Activated T-cell treated with anti-CD3 and anti-CD28 coated beads, Interleukin-2, amount 50 U/mL, for 1 hour (primary cell): ENCODE measurements at places on chromosomes 12 and 14.

- no peak for DNase-seq
Observed at GRCh38 chr12:16526693-16527092, 79.3 kb downstream of the LMO3 start.

DNA sequence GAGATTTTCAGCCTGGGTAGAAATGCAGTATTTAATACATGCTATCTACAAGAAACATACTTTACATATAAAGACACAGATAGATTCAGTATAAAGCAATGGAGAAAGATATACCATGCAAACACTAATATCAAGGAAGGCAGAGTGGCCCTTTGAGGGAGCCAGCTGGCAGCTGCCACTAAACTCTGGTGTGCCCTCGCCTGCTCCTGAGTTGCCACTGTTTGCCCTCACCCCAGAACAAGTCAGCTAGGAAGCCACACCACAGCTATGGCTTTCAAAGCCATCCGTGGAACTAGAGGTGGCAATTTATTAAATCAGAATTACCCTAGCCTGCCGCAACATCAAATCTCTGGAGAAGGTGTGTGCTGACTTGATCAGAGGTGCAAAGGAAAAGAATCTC is 18.3 kb downstream of the PXN start:
- DNase-seq = no peak

DNA sequence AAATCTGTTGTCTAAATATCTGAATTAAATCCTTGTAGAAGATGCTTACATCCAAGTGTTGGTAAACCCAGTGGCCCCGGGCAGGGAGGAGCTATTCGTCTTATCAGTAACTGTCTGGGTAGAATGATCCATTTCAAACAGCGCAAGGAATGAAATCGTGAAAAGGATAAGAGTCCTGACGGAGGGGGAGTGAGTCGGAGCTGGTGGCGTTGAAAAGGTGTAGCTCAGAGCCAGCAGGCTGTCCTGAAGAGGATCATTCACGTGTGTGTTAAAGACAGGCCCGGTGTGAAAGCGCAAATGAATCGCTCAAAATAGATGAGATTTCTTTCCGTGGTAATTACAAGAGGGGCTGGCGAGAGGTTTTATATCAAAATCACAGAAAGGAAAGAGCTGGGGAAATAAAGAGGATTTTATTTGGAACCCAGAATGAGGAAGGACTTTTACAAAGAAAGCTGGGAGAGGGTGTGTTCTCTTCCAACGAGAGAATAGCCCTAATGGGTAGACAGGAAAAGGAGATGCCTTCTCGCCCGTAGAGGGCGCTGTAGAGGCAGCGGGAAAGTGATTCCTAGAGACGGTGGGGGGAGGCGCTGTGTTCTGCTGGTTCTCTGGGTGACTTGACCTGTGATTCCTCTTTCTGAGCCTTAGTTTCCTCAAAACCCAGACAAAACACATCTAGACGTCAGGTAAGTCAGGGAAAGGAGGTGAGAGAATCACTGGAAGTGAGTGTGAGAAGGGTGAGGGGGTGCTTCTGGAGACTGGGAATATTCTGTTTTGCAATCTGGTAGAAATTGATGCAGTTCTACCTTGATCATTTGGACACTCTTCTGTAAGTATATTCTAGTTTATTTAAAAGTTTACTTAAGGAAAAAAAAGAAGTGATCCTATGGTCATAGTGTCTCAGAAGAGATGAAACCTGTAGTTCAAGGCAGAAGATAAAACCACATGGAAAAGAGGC is 39.3 kb downstream of the SRRM4 start:
- DNase-seq = no peak

DNA sequence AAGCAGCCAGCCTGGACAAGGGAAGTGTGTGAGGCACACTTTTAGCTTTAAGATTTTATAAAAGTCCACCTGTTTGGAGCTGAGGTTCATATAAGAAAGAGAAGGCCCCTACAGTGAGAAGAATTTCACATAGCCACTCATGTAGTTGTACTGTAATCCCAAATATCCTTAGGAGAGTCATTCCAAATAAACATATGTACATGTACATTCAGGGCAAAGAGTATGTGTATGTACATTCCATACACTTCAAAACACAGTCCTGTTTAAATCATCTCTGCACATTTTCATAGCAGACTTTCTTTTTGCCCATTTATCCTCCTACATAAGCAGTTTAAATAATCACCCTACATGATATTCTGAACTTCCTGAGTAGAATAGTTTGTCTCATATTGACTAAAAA is 87.6 kb downstream of the GPR65 start:
- no peak for DNase-seq

DNA sequence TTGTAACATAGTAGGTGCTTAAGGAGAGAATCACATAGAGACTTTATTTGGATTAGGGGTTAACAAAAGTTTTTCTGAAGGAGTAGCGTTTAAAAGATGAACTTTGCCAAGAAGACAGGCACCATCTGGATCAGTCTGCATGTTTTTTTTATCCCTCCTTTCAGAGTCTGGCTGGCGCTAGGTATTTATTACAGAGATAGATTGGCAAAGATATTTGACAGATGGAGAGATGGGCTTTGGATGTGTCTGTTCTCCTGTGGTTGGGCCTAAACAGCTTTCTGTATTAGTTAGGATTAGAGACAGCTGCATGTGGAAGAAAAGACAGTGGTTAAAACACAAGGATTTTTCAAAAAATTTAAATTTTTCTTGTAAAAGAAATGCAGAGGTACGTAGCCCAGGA is 133.9 kb downstream of the C12orf75 start:
- no peak for DNase-seq

DNA sequence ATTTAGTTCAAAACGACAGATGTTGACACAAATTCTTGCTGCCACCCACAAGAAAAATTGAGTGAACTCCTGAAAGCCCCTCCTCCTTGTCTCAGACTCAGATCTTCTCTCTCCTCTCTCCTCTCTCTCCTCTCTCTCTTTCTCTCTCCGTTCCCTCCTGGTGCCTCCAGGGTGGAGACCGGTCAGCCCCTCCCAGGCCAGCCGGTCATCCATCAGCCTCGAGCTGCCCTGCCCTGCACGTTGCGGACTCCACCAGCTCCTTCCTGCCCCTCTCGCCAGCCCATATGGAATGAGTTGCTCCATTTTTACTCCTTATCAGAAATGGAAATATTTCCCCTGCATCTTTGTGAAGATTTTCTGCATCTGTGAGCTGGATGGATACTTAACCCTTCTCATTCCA is 103.8 kb downstream of the TBX5 start:
- DNase-seq = no peak

DNA sequence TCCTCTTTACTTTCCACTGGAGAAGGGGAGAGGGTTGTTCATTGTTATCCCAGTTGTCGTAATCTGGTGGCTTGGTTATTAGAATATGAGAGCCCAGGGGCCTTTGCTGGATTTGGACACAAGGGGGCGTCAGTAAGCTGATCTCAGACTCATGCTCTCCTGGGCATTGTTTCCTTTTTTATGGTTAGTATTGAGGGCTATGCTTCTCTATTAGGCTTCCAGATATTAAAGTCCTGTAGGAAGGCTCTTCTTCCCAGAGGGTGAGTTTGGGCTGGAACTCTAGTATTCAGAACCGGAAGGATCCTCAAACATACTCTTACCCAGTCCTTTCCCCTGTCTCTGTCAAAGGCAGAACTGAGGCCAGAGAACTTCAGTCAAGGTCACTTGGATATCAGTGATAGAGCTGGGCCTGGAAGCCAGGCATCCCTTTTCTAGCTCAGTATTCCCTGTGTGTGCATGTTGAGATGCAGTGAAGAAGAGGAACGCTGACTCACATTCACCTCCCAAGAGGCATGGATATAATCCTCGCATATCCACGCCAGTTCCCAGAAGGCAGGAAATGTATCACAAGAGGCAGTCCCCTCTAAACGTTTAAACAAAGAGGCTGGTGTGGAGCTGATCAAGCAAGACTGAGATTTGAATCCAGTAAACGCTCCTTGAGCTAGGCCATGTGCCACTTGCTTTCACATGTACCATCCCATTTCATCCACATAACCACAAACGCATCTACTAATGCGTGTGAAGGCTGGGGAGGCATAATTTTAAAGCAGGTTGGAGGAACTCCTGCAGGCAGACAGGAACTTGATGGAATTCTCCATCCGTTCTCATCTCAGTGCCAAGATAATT is 41.6 kb downstream of the UBE3B start:
- peak; percentile 51 for DNase-seq

- no peak for DNase-seq
Observed at GRCh38 chr12:32255588-32255987, 143.8 kb upstream of the FGD4 start.

DNA sequence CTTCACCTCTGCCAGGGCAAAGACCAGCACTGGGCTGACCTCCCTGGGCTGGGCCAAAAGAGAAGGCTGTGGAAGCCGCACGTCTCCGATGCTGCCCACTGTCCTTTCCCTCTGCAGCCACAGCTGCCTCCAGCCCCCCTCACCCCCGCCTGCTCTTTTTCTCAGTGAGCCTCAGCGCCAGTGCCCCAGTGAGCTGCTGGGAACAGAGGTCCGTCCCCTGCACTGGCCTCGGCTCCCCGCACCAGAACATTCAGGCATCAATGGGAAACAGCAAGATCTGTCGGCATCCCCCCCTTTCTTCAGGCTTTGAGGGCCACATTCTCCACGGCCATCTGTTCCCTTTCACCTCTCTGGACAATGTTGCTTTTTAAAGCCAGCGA is 398.1 kb downstream of the ZFP36L1 start:
- DNase-seq = no peak

- no peak for DNase-seq
Observed at GRCh38 chr12:52495389-52495788, 2.3 kb upstream of the KRT6A start.

DNA sequence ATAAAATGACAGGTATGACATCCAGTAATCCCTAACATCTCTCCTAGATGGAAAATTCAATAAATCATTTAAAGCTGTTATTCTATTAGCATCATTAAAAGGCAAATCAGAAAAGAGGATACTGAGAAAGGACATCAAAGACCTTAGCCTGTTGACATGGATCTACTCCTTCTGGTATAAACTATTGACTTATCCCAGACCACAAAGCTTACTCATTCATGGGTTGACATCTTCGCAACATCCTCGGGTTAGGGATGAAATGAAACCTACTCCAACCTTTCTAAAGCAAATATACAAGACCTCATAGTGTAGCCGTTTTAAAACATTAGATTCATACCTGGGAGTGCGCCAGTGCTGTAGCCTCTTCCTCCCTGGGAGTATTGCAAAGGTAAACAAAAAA is 191.5 kb upstream of the BTG1 start:
- no peak for DNase-seq

- DNase-seq = no peak
Observed at GRCh38 chr12:122303068-122303467, 36.8 kb upstream of the VPS33A start.

DNA sequence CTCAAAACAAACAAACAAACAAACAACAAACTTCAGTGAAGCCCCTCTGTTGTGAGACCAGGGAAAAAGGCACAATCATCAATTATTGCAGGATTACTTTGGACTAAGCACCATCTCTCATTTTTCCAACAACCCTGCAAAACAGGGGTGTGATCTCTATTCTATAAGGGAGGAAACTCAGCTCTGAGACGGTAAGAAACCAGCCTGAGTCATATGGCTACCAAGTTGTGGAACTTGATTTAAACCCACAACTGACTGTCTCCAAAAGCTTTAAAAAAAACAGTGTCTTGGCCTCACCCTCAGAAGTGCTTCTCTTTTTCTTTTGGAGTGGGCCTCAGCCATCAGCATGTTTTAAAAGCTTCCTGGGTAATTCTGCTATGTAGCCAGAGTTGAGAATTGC is 49.8 kb downstream of the RIN3 start:
- DNase-seq = no peak

DNA sequence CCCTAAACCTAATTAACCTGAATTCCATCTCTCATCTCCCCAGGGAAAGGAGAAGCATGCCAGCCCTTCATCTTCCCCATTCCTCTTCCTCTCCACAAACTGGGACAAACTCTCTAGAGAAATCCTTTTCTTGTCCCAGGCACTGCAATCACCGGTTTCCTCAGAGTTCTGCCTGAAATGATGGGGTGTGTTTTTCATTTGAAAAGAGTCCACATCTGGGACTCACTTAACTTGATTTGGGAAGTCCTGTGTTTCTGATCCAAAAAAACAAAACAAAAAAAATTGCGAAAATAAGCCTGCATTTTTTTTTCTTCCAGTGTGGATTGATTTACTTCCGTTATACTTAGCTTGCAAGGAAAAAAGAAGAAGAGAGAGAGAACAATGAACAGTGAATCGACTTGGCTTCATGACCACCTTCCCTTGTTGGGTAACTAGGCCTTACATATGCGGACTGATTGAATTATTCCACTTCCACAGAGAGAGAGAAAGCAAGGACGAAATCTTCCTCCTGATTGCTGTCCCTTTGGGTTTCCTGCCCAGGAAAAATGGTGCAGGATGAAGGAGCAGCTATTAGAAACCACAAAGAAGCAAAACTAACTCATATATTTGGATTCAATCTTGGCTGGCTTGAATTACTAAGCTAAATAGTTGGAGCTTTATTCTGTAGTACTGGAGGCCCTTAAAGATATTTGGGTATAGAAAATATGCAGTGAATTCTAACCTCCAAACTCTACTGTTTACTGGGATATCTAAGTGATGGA is 506.2 kb upstream of the TBX3 start:
- DNase-seq = no peak

DNA sequence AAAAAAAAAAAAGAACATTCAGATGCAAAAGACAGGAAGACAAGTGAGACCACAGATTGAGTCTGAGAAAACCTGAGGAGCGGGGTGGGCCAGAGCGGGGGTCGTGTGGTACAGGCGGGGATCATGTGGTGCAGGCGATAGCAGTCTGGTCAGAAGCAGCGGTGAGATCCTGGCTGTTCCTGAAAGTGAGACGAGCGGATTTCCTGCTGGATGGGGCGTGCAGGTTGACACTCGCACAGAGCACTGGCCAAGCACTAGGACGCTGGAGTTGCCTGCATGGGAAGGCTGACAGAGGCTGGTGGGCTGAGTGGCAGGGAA is 35.7 kb downstream of the CDC42BPB start:
- DNase-seq = no peak

- DNase-seq = no peak
Observed at GRCh38 chr12:27646149-27646548, 50.1 kb upstream of the REP15 start.
